ENCODE measurements at places on chromosomes 2 and 18.

DNA sequence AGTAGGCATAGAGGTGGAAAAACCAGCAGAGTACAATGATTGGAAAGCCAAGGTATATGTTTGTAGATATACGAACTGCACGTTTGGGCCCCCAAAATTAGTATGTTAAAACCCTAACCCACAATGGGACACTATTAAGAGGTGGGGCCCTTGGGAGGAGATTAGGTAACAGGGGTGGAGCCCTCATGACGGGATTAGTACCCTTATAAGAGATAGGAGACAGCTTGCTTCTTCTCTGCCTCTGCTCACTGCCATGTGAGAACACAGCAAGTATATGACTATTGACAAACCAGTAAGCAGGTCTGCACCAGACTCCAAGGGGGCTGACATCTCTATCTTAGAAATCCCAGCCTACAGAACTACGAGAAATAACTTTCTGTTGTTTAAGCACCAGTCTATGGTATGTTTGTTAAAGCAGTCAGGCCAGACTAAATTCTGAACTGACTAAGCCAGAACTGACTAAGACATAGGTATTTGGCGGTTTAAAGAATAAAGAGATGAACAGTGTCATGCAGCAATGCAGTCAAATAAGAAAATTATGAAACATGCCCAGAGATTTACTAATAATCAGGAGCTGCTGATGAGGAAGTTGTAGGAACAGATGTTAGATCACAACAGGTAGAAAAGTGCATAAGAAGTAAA lies 182.9 kb downstream of the DYM start:
- no peak for DNase-seq

DNA sequence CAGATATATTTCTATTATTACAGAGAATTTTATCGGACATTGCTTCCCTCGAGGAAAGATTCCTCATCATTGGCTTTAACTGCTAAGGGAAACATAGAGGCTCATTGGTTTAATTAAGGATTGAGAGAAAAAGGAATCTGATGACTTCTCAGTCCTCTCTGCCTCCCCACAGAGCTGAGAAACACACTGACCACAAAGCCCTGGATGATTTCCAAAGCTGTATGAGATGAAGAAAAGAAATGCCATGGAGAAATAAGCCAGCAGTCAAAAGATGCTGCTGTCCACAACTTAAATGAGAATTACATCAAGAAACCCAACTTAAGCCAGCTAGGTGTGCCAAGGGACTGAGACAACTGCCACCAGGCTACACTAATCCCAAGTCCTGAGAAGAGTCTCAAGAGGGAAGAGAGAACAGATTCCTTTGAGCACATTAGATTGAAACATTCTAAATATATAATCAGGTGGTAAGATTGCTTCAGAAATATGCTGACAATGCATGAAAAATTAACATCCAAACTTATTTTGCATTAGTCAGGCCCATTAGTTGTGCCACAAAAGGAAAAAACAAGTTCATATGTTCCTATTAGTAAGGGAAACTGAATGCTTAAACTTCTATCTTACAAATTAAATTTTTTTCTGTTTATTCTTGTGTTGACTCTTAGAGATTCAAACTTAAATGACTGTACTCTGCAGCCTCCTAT lies 308.1 kb upstream of the CYRIA start:
- DNase-seq = no peak

GRCh38 chr2:46441838-46442712 lies 37.3 kb upstream of the TMEM247 start:
- no peak for DNase-seq

DNA sequence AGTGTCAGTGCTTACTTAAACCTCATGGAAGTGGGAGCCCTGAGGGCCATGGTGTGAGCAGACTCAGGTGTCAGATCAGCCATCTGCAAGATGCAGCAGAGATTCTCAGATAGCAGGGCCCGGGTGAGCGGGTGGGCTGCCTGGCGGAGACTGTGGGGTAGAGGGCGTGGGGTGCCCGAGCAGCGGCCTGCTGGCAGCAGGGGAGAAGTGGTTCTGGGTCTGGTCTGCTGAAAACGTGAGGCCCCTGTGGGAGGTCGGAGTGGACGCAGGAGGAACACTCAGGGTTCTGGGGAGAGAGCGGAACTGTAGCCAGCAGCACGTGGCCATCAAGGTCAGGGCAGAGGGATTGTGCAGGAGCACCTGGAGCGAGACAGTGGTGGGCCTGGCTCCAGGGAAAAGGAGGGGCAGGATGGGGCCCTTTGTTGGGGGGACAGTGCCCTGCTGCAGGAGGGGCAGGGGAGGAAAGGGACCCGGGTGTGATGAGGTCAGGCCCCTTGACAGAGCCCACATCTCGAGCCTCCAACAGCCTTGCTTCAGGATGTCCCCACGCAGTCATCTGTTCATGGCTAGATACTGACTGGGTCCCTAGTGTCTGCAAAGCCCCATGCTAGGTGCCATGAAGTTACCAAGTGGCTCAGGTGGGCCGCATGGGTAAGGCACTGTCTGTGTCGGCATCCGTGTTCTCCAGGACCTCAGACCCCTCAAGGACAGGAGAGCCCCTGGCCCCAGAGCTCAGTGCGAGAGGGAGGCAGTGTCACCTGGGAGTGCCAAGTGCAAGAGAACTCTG lies 2.7 kb upstream of the ESPNL start:
- DNase-seq = no peak

DNA sequence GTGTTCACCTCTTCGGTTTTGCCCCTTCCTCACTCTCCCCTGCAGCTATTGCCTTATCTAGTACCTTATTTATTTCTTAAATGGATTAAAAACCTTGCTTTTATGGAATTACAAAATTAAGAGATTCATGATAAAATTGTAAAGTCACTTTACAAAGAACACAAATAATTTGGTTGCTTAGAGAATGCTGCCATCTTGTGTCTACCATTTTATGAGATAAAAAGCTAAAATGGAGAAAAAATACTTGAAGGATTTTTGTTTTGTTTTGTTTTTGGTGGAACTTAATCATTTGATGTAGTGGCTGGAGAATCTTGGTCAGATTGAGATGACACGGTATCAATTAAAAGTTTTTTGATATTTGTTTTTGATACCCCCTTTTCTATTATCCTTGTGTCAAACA lies 69.6 kb downstream of the R3HDM1 start:
- DNase-seq = no peak

GRCh38 chr2:26675651-26676255 lies 16.8 kb upstream of the KCNK3 start:
- no peak for DNase-seq

DNA sequence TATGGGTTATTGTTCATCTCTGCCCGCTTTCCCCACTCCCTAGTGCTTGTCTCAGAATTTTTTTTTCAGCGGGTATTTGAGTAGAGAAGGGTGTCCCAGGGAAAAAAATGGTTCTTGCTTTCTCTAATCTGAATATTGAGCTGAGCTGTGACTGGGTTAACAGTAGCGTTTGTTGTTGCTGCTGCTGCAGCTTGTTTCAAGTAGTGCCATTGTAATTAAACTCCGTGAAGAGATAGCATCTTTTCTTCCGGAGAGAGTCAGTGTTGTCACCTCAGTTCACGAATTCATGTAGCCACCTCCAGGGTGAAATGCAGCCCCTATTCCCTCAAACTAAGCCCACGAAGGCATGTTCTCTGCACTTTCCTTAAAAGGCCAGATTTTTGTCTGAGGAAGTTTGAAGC lies 1.5 kb upstream of the AAK1 start:
- DNase-seq = no peak

- no peak for DNase-seq
Observed at GRCh38 chr18:51185075-51185474, 12.4 kb downstream of the MEX3C start.

- no peak for DNase-seq
Observed at GRCh38 chr18:58135183-58135641, 91.2 kb downstream of the NEDD4L start.

DNA sequence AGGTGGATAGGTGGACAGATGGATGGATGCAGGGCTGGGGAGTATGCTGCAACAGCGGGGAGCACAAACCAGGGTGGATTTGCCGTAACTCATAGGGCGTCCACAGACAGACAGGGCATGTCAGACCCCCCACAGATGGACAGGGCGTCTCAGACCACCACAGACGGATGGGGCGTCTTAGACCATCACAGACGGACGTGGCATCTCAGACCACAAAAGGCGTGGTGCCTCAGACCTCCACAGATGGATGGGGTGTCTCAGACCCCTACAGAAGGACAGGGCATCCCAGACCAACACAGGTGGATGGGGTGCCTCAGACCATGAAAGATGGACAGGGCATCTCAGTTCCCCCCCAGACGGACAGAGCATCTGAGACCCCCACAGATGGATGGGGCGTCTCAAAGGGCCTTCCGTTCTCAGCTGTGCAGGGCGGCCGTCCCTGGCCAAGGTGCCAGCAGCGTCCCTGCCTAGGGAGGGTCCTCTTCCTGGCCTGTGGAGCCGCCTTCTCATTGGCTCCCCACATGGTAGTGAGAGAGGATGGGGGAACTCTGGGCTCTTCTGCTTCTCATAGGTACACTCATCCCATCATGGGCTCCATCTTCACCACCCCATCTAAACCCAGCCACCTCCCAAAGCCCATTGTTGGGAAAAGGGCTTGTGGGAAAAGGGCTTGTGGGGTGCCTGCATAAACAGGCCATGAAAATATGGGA lies 2.1 kb downstream of the ANKMY1 start:
- DNase-seq = no peak

DNA sequence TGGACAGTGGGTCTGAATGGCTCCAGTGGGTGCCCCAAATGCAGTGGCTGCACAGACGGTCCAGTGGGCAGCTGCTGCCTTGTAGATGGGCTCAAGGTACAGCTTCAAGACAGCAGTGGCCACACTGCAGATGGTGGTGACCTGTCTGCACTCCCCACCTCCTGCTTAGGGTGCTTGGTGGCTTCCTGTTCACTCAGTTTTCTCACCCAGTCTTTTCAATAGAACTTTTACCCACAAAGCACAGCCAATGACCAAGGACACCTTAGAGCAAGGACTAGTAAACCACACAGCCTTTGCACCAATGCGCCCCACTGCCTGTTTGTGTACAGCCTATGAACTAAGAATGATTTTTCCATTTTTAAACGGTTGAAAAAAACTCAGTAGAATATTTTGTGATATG lies 34.9 kb downstream of the MEX3C start:
- DNase-seq = no peak

DNA sequence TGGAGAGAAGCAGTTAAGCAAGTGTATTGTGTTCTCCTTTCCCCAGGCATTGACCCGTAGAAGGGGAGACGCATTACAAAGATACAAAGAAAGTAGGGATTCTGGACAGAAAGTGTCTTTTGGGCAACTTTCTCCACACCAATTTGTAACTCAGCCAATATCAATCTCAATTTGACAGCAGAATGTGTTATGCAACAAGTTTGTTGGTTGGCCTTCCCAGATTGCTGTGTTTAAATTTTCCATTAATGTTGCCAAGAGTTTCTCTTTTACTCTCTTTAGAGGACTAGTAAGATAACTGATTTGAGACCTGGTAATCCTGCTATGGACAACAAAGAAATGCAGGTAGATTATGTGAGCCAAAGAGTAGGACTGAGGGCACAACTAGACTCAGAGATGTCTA lies 279.6 kb downstream of the ZNF804A start:
- DNase-seq = no peak

GRCh38 chr2:230602562-230603230 lies 109.9 kb upstream of the CAB39 start:
- DNase-seq = no peak

- no peak for DNase-seq
Observed at GRCh38 chr2:133674433-133675331, 106.4 kb upstream of the NCKAP5 start.

DNA sequence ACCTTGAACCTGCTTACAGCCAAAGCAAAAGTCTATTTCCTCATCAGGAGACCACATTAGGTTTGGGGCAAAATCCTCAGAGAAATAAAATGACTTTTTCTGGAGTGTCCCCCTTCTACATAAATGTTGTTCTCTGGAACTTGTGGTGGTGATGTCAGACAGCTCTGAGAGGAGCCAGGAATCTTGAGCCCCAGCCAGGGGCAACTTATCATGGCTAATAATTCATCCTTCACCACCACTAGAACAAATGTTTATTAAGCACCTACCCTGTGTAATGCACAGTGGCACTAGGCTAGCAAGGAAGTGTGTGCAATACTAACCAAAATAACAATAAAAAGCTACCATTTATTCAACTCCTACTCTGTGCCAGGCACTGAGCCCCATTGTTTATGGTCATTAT lies 9.0 kb upstream of the BMP10 start:
- no peak for DNase-seq

DNA sequence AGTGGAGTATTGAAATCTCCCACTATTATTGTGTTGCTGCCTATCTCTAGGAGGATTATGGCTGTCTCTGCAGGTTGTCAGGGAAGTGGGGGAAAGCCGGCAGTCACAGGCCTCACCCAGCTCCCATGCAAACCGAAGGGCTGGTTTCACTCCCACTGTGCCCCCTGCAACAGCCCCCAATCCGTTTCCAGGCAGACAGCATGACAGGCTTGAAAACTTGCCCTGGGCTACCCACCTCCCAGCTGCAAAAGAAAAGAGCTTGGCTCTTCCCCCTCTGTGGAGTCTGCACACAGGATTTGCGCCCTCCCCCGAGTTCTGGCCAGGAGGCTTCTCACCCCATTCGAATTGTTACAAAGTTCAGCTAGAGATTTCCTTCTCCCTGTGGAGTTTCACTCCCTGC lies 87.4 kb upstream of the MSTN start:
- no peak for DNase-seq

- DNase-seq = no peak
Observed at GRCh38 chr2:202510911-202511310, 123.9 kb upstream of the FAM117B start.

- DNase-seq = no peak
Observed at GRCh38 chr2:233289648-233290047, 18.0 kb upstream of the SAG start.

GRCh38 chr2:169761970-169762292 lies 28.3 kb downstream of the KLHL23 start:
- no peak for DNase-seq

GRCh38 chr2:199818026-199818425 lies 33.0 kb downstream of the FTCDNL1 start:
- no peak for DNase-seq

- DNase-seq = no peak
Observed at GRCh38 chr2:196653843-196654242, 14.3 kb downstream of the CCDC150 start.

GRCh38 chr2:236605345-236605734 lies 35.7 kb downstream of the ACKR3 start:
- no peak for DNase-seq

GRCh38 chr18:7233134-7233810 lies 2.4 kb downstream of the LRRC30 start:
- no peak for DNase-seq

- DNase-seq = no peak
Observed at GRCh38 chr2:24272907-24273306, 87.4 kb downstream of the ITSN2 start.

- DNase-seq = no peak
Observed at GRCh38 chr2:207970826-207971180, 54.5 kb downstream of the PLEKHM3 start.

DNA sequence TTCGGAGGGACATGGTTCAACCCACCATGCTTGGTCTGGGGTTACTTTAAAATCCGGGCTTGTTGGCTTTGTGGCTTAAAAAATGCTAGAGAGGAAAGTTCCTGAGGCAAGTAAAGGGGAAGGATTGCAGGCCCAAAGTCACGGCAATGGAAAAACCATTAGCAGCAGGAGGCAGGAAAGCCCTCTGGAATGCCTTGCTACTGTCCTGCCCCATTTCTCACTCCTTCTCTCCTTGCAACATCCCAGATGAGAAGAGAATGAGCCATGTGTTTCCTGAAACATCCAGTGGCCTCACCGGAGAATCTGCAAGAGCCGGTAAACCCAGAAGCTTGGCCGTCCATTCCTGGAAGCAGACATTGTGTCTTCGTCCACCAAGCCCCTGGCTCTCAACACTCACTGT lies 97.4 kb upstream of the LCLAT1 start:
- DNase-seq = no peak

- DNase-seq = no peak
Observed at GRCh38 chr18:31042084-31042405, 497 bp downstream of the DSC3 start.

All from cortex of kidney (tissue), 1 donor.